Activated CD4-positive, alpha-beta memory T cell treated with anti-CD3 and anti-CD28 coated beads, Interleukin-2, amount 10 ng/mL, durations not matched to agents 7 days and 5 days (primary cell): ENCODE measurements at places on chromosomes 16 and 17.

DNA sequence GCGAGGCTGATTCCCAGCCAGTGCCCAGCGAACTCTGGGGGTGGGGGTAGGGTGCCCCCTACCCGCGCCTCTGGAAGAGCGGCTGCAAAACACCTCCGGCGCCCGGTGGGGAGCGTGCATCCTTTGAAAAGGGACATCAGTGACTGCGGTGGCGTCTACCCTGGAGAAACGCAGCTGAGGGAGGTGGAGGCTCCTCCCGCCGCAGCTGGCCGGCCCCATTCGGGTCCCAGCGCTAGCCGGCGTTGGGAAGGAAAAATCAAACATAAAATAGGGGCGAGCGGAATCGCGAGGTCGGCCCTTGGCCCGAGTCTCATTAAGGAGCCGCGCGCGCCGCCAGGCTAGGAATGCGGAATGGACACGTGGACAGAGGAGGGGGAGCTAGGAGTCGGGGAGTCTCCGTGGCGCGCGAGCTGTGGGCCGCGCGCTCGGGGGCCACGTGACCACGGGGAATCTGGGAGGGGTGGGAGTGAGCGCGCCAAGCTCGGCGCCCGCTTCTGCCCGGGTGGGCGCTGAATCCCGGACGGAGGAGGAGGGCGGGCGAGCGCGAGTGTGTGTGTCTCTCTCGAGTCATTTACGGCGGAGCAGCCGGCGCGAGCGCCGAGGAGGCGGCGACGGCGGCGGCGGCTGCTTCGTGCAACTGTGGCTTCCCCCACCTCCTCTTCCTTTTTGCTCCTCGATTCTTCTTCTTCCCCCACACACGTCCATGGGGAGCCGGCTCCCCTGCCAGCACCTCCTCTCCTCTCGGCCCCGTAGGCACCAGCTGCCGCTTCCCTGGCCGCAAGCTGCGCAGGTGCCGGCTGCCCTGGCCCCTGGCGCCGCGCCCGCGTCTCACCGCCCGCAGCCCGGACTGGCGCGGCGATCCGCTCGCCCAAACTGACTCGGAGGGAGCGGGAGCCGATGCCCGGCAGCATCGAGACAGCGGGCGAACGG, at the start of gene TMEM132E:
Gene TMEM132E, plus strand, starts transcription at position 566 of the 930 bp plus-strand sequence. CDS start 1,495 bp downstream, outside the sequence.
- no peak for DNase-seq

GRCh38 chr17:37769050-37769449, 24.2 kb upstream of the HNF1B start:
- no peak for DNase-seq

DNA sequence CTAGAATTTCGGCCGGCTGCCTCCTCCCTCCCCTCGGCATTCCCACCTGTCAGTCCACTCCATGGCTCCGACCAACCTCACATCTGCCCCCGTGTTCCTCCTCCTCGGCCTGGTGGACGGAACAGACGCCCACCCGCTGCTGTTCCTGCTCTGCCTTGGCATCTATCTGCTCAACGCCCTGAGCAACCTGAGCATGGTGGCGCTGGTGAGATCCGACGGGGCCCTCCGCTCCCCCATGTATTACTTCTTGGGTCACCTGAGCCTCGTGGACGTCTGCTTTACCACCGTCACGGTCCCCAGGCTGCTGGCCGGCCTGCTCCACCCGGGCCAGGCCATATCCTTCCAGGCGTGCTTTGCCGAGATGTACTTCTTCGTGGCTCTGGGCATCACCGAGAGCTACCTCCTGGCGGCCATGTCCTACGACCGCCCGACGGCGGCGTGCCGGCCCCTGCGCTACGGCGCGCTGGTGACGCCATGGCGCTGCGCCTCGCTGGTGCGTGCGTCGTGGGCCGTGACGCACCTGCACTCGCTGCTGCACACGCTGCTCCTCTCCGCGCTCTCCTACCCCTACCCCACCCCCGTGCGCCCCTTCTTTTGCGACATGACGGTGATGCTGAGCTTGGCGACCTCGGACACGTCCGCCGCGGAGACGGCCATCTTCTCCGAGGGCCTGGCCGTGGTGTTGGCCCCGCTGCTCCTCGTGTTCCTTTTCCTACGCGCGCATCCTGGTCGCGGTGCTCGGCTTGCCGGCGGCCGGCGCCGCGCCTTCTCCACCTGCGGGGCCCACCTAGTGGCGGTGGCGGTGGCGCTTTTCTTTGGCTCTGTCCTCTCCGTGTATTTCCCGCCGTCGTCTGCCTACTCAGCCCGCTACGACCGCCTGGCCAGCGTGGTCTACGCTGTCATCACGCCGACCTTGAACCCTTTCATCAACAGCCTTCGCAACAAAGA, at the start of gene OR3A2:
Gene OR3A2, minus strand, starts transcription at position 440 of the 948 bp plus-strand sequence.
- peak; percentile 45 for DNase-seq

GRCh38 chr16:69477546-69477945, 53.1 kb downstream of the CYB5B start:
- DNase-seq, result no peak

GRCh38 chr16:73066927-73067670, 19.2 kb upstream of the ZFHX3 start:
- DNase-seq, result no peak

- no peak for DNase-seq
These were observed 5.8 kb upstream of the FASN start for GRCh38 chr17:82103553-82104451.

GRCh38 chr16:27994686-27995085, 68.8 kb downstream of the GSG1L start:
- DNase-seq, result no peak

- no peak for DNase-seq
These were observed 38.1 kb upstream of the METRNL start for GRCh38 chr17:83041305-83041704.

DNA sequence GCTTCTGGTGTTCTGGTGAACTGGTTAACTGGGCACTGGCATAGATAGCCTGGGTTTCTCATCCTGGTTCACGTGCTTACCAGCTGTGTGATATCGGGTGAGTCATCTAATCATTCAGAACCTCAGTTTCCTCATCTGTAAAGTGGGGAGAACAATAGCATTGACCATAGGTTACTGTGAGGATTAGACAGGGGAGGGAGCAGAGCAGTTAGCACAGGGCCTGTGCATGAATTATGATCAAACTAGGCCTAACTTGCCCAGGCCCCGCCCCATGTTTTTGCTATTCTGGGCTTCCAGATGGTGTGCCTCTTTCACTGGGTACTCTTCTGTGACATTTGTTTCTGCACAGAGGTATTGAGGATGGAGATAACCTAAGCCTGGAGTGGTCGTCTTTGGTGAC, 4.6 kb upstream of the KLHL36 start:
- DNase-seq, result no peak

- DNase-seq, result no peak
These were observed at the start of gene IGFALS for GRCh38 chr16:1793578-1794220. IGFALS (minus strand) TSS chr16:1793705; CDS start chr16:1793652, 53 bp downstream.

DNA sequence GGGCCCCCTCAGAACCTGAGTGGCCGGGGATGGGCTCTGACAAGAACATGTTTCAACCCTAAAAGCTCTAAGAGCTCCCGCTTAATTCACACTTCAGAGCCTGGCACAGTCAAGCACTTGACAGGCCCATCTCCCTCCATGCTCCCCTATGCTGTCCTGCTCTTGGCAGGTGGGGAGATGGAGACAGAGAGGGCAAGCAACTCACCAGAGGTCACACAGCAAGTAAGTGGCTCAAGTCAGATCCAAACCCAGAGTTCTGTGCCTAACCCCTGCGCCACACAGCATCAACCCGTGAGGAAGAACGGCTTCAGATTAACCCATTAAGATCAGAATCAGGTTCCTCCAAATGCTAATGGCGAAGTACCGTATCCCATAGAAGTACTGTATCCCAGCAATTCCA, 36.4 kb downstream of the NECAB2 start:
- no peak for DNase-seq

DNA sequence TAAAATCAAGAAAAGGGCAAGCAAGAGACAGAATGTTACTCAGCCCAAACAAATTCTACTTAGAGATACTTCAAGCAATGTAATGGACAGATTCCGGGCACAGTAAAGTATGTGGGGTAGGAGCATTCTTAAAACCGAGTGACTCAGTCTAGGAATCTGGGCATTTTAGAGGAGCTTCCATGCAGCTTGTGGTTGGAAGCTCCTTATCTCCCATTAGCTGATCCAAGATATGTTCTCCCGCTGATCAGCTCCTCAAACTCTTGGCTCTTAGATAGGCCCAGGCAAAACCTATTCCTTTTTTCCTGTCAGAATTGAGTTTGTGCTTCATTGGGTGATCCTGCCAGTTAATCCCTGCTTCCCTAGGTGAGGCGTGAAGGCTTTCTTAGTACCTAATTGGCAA, 303.3 kb downstream of the CEP112 start:
- no peak for DNase-seq

GRCh38 chr17:8192070-8192815, 2.3 kb upstream of the BORCS6 start:
- peak; percentile 79 for DNase-seq

DNA sequence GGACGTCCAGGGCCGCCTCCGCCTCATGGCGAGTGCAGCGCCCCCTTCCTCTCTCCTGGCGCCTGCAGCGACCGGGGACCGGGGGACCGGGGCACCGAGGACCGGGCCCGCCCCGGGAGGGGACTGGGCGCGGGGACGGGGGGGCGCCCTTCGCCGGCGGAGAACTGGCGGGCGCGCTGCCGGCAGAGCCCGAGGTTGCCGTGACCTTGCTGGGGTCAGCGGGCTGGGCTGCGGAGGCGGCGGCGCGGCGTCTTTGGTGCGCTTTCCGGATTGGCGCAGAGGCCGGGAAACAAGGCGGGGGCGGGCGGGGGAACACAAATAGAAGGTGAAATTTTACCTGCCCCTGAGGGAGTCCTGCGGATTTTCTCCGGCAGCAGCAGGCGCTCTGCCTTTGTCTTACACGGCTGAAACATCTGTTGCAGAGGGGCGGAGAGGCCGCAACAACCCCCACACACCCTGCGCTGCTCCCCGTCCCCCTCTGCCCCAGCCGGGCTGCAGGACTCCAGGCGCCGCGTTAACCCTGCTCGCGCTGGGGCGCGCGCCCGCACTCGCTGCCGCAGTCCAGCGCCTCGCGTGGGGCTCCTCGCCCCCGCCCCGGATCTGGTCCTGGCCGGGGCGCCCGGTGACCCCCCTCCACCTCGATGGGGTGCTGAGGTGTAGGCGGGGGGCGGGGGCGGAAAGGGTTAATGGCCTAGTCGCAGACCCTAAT, 53.5 kb downstream of the SREBF1 start:
- peak; percentile 71 for DNase-seq
